ENCODE measurements at places on chromosomes 1 and 21.
A peak's percentile ranks its signal among the peaks of the same experiment; 100 is the strongest.

- H3K36me3 ChIP-seq: peaks cover under 1% of the 10 kb centered on the region
- peaks cover 12% of the 10 kb centered on the region for H3K4me1 ChIP-seq
- no peaks in the 10 kb centered on the region for H3K27me3 ChIP-seq
- H3K4me3 ChIP-seq: no peak overlapping the region
- no peak for DNase-seq
- H3K27ac ChIP-seq: peak overlapping the region; percentile 4
Measured at GRCh38 chr1:184596950-184597645, 157.6 kb downstream of the EDEM3 start.

DNA sequence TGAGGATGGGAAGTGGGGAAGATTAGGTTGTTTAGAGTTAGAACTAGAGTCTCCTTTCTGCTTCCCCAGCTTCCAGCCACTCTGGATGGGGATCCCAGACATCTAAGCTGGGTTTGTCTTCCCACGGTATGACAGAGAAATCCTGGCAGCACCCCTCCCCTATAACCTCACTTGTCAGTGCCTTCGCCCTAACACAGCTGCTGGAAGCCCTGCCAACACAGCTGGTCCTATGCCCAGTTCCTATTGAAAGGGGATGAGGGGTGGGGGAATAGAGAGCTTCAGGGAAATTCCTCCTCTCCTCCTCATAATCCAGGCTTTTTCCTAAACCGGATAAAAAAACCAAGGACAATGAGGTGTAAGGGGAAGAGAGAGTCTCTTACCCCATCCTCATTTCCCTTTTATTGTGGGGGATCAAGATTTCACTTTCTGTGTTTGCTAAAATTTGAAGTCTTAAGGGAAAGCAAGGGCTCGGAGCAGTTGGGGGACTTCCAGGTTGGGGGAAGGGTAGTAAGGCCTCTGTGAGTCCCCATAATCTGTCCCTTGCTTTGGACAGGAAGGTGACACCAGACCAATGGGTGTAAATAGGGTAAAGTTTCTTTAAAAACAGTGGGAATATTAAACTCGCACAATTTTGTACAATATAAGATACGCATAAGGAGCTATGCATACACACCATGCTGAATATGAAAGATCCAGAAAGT, 590 bp downstream of the TMOD4 start:
- no peaks in the 10 kb centered on the region for H3K27me3 ChIP-seq
- no peaks in the 10 kb centered on the region for H3K4me1 ChIP-seq
- H3K4me3 ChIP-seq: peak overlapping the region; percentile 13
- H3K36me3 ChIP-seq: peaks cover 12% of the 10 kb centered on the region
- no peak overlapping the region for H3K27ac ChIP-seq

DNA sequence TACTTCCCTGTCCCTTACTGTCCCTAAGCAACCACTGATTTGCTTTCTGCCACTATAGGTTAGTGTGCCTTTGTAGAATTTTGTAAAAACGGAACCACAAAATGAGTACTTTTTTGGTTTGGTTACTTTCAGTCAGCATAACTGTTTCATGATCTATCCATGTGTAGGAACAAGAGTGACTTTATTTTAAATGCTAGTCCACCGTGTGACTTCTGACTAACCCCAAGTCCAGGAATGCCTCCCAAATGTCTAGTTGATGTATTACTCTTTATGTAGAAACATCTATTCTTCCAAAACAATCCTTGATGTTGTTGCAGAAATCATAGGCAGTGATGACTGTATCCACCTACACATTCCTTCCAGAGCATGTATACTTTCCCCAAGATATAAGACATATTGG, 21.3 kb downstream of the ATPAF1 start:
- H3K4me1 ChIP-seq: no peaks in the 10 kb centered on the region
- no peak for DNase-seq
- H3K36me3 ChIP-seq: peaks cover 37% of the 10 kb centered on the region
- no peak overlapping the region for H3K4me3 ChIP-seq
- no peaks in the 10 kb centered on the region for H3K27me3 ChIP-seq
- H3K27ac ChIP-seq: no peak overlapping the region

DNA sequence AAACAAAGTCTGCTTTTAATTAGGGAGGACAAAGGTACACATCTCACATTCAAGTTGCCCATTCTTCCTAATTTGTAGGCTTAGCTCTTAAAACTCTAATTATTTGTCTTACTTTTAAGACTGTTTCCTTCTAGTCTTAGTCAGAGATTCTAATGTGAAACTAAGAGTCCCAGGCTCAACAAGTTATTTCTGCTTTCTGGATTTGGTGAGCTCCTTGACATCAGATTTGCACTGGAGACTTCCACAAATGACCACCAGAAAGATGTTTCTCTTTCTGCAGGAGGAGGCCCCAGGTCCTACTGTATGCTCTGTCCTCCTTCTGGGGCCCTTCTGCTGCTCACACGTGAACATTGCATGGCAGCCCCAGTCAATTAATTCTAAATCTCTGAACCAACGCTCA, 194.2 kb upstream of the JUN start:
- peak overlapping the region; percentile 54 for H3K27ac ChIP-seq
- H3K4me3 ChIP-seq: no peak overlapping the region
- peaks cover 16% of the 10 kb centered on the region for H3K4me1 ChIP-seq
- no peaks in the 10 kb centered on the region for H3K27me3 ChIP-seq
- no peaks in the 10 kb centered on the region for H3K36me3 ChIP-seq

DNA sequence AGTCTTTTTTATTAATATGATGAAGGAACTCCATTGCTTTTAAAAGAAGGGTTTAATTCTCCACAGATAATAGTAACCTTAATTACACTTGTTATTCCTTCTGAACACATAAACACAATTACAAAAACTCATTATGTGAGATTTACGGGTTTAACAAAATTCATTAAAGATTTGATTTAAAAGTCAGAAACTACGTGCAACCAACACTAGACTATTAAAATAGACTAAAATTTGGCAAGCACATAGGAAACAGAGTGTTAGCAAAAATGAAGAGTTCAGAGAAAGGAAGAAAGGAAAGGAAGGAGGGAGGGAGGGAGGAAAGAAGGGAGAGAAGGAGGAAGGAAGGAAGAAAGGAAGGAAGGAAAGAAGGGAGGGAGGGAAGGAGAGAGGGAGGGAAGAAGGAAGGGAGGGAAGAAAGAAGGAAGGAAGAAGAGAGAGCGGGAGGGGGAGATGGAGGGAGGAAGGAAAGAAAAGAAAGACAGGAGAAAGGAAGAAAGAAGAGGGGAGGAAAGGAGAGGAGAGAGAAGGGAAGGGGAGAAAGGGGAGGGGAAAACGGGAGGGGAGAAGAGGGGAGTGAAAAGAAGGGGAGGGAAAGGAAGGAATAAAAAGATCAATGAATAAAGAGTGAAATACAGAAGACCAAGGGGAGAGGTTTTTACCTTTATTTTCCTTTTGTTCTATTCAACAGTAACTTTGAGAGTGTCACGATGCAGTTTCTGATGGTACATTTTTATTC, 123.4 kb upstream of the LYPLAL1 start:
- no peak for DNase-seq
- no peaks in the 10 kb centered on the region for H3K4me1 ChIP-seq
- H3K4me3 ChIP-seq: no peak overlapping the region
- H3K36me3 ChIP-seq: no peaks in the 10 kb centered on the region
- no peak overlapping the region for H3K27ac ChIP-seq
- H3K27me3 ChIP-seq: no peaks in the 10 kb centered on the region

DNA sequence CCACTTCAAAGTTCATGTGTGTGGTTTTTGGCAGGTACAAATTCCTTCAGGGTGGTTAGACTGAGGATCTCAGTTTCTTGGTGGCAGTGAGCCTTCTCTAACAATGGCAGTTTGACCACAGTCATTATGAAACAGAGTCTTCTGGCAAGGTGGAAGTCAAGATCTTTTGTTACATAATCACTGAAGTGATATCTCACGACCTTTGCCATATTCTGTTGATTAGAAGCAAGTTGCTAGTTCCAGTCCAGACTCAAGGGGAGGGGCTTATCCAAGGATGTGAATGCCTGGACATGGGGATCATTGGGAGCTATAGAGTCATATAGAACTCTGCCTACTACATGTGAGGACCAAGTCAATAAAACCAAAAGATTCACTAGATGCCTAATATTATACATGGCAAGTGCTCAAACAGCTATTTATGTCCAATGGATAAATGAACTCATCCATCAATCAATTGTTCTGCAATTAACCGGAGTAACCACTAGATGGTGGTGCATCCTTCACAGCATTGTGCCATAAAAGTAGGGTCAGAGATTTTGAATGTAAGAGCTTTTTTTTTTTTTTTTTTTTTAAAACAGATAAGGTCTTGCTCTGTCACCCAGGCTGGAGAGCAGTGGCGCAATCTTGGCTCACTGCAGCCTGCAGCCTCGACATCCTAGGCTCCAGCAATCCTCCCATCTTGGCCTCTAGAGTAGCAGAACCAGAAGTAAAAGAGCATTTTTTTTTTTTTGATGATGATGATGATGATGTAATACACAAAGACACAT, 131.9 kb downstream of the CRB1 start:
- no peak for DNase-seq
- no peaks in the 10 kb centered on the region for H3K36me3 ChIP-seq
- peaks cover 2% of the 10 kb centered on the region for H3K27me3 ChIP-seq
- H3K4me3 ChIP-seq: no peak overlapping the region

DNA sequence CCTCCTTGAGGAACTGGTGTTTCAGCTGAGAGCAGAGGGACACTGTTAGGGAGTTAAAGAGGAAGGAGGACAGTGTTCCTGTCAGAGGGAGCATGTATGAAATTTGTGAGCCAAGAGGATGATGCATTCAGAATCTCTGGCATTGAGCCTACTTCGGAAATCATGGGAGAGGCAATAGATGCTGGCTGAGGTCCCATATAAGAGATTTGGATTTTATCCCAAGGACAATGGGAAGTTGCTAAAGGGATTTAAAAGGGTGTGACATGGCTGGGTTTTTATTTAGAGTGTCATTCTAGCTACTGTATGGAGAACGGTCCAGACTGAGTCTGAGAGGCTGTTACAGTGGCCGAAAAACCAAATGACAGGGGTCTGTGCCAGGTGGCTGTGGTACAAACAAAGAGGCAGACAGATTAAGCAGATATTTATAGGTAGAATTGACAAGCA, 403.2 kb upstream of the B3GALT2 start:
- no peaks in the 10 kb centered on the region for H3K27me3 ChIP-seq
- no peaks in the 10 kb centered on the region for H3K4me1 ChIP-seq
- no peaks in the 10 kb centered on the region for H3K36me3 ChIP-seq
- DNase-seq: no peak
- no peak overlapping the region for H3K27ac ChIP-seq

- H3K27me3 ChIP-seq: no peaks in the 10 kb centered on the region
- no peak for DNase-seq
- H3K27ac ChIP-seq: no peak overlapping the region
- peaks cover 3% of the 10 kb centered on the region for H3K36me3 ChIP-seq
Measured at GRCh38 chr1:2980073-2980791, 41.0 kb upstream of the ACTRT2 start.

GRCh38 chr1:18385239-18385790, 95.4 kb upstream of the KLHDC7A start:
- peak overlapping the region; percentile 24 for H3K27ac ChIP-seq
- H3K27me3 ChIP-seq: peaks cover 13% of the 10 kb centered on the region
- H3K36me3 ChIP-seq: no peaks in the 10 kb centered on the region
- DNase-seq: peak; percentile 12

DNA sequence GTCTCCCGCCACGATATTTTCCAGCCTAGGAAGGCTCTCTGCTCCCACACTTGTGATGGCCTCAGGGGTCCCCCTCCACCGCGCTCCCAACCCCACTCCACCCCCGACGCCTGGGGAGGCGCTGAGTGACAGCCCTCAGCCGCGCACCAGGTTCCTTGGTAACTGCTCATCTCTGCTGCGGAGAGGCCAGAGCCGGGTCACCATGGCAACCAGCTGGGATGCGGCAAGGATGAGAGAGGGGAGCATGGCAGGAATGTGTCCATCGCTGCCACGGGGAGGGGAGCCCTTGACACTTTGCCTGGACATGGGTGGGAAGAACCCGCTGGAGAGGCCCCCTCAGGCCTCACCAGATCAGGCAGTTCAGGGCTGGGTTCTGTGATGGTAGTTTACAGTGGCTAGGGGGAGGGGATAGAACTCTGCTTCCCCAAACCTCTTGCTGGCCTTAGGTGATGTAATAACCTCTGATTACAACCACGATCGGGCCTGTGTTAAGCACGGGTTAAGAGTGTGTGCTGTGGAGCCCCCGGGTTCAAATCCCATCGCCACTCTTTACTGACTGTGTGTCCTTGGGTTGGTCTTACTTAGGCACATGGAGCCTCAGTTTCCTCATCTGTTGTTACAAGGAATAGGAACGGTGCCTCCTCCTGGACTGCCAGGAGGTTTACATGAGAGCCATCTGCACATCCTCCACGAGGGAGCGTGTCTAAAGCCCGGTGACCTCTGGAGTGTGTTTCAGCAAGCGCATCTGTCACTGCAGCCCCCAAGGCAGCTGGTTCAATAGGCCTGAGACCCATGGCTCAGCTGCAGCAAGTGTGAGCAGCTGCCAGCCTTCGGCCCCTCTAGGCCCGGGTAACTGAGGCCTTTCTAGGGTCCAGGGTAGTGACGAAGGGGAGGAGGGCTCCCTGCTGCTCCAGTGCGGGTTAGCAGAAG, 6.3 kb downstream of the KIF17 start:
- peaks cover 4% of the 10 kb centered on the region for H3K27me3 ChIP-seq
- no peak overlapping the region for H3K27ac ChIP-seq
- peaks cover 26% of the 10 kb centered on the region for H3K4me1 ChIP-seq
- peak; percentile 61 for DNase-seq

DNA sequence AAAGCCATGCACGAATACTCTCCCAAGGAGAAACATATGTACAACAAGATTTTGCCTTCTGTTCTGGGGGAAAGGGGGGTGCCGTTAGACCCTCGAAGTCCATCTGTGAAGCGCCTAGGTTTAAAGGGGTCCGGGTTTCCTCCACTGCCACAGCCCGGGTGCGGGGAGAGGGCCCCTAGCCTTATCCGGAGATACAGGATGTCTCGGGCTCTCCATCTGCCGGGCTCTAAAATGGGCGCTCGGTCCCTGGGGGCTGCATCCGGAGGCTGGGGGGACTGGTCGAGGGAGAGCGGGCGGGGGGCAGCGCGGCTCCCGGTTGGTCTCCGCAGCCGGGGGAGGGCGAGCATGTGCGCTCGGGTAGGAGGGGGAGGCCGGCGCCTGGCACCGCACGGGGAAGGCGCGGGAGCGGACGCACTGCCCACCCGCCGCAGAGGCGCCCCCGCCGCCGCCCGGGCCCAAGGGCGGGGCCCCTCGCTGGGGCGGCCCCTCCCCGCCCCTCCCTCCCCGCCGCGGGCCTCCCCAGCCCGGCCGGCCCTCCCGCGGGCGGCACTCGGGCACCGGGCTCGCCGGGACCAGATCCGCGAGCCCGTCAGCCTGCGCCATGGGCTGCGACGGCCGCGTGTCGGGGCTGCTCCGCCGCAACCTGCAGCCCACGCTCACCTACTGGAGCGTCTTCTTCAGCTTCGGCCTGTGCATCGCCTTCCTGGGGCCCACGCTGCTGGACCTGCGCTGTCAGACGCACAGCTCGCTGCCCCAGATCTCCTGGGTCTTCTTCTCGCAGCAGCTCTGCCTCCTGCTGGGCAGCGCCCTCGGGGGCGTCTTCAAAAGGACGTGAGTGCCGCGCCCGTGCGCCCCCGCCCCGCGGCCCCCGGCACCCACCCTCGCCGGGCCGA, 63.1 kb downstream of the ELK4 start:
- no peak for DNase-seq
- no peak overlapping the region for H3K27ac ChIP-seq
- H3K4me1 ChIP-seq: no peaks in the 10 kb centered on the region
- H3K4me3 ChIP-seq: no peak overlapping the region

GRCh38 chr1:211683396-211684297, 8.2 kb upstream of the NEK2 start:
- H3K27ac ChIP-seq: no peak overlapping the region
- H3K4me1 ChIP-seq: peaks cover 7% of the 10 kb centered on the region

Measured in neural crest cell (in vitro differentiated cells).